ENCODE measurements at places on chromosomes 1 and 21.
A peak's percentile ranks its signal among the peaks of the same experiment; 100 is the strongest.

- DNase-seq: no peak
These were observed 5.3 kb upstream of the C1orf115 start for GRCh38 chr1:220684890-220685289.

GRCh38 chr1:225923692-225924555, at the start of gene PYCR2:
TSS of gene PYCR2 (minus strand) at chr1:225924250. CDS start at chr1:225924110, 140 bp downstream.
- DNase-seq: peak; percentile 96

DNA sequence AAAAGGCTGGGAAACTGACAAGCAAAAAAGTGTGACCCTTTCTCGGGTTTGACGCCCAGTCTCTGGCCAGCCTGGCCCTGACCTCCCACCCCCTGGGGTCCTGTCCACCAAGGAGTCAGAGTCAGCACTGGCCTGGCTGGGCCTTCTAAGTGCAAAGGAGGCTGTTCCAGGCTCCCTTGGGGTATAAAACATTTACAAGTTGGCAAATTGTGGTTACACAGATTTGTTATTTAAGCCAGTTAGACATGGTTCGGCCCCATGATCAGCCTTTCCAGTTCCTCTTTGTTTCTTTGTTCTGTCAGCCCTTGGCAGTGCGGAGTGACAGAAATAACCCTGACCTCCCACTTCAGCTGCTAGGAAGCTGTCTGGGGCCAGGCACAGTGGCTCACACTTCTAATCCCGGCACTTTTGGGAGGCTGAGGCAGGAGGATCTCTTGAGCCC, 161.6 kb upstream of the RAB4A start:
- no peak for DNase-seq

DNA sequence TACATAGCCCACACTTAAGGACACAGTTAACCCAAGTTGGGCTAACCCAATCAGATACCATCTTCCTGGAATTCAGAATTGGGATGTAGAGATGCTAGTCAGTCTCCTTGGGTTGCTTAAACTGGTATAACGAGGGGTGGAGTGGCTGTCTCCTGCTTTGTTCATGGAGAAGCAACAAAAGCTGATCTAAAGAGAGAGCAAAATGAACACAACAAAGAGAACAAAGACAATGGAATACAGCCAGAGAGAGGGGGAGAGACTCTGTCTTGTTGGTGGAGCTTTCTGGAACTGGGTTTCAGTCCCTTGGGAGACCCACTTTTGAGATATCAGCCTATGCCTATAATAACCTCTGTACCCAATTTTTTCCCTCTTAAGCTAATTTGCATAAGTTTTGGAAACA, 138.1 kb downstream of the ATG4C start:
- DNase-seq: no peak

DNA sequence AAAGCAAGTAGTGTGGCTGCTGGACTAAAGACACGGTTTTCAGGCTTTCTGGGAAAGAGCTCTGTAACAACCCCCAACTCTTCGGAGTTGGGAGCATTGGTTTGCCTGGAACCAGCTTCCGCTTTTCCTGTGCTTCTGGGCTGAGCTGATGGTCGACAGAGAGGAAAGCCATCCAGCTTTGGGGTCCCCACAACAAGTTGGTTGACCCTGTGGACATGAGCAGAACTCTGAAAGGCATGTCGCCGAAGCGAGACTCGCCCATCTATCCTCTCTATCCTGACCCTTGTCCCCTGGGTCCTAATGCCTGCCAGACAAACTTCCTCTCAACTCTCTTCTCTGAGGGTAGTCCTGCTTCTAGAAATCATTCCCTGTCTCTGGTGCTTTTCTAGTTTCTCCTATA, 31.9 kb upstream of the FCGR2A start:
- no peak for DNase-seq

GRCh38 chr1:200805719-200806118, 67.0 kb downstream of the CAMSAP2 start:
- no peak for DNase-seq

All from activated naive CD4-positive, alpha-beta T cell treated with Interleukin-2 at 50 U/mL for 16 hours (primary cell).